ENCODE measurements at places on chromosomes 12 and 14. TPM values are rescaled to one million over a fixed set of nuclear protein-coding genes. Genes with fewer than 3 reads are reported as not detected.

GRCh38 chr12:106308121-106308520, 5.6 kb downstream of the TCP11L2 start:
- no peaks in the 10 kb centered on the region for H3K36me3 ChIP-seq
- H3K4me3 ChIP-seq = no peak overlapping the region
- H3K4me1 ChIP-seq = peaks cover 76% of the 10 kb centered on the region
- DNase-seq = no peak
- no peaks in the 10 kb centered on the region for H3K27me3 ChIP-seq

DNA sequence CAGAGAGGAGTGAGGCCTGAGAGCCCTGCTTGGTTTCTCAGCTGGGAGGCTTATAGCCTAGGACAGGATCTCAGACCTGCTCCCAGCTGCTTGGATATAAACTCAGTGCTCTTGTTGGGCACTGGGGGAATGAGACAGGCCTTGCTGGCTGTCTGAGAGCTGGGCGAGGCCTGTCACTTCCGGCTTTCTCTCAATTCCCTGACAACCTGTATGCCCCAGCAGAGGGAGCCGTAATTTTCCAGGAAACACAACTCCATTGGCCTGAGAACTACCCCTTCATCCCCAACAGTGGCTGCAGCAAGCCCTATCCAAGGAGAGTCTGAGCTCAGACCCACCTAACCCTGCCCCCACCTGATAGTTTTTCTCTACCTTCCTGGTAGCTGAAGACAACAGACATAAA, 258.3 kb upstream of the STXBP6 start:
- H3K27ac ChIP-seq = no peak overlapping the region
- DNase-seq = no peak
- no peaks in the 10 kb centered on the region for H3K36me3 ChIP-seq
- no peaks in the 10 kb centered on the region for H3K27me3 ChIP-seq
- H3K4me1 ChIP-seq = no peaks in the 10 kb centered on the region

DNA sequence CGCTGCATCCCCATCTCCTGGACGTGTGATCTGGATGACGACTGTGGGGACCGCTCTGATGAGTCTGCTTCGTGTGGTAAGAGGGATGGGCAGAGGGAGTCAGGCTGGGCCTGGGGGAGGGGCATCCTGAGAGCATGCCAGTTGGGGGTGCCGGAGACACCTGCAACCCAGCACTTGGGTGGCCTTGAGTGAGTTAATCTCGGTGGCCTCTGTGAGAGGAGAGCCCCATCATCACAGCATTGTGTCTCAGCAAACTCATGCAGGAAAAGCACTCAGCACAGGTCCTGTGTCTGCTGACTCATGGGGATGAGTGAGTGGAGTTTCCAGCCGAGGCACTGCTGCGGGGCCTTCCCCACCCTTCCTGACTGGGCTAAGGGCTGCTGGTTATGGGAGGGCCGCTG, 19.6 kb upstream of the LRP1-AS start:
- no peaks in the 10 kb centered on the region for H3K27me3 ChIP-seq
- peaks cover 13% of the 10 kb centered on the region for H3K4me1 ChIP-seq
- H3K36me3 ChIP-seq = no peaks in the 10 kb centered on the region
- peak overlapping the region; percentile 76 for H3K27ac ChIP-seq
- H3K4me3 ChIP-seq = no peak overlapping the region

DNA sequence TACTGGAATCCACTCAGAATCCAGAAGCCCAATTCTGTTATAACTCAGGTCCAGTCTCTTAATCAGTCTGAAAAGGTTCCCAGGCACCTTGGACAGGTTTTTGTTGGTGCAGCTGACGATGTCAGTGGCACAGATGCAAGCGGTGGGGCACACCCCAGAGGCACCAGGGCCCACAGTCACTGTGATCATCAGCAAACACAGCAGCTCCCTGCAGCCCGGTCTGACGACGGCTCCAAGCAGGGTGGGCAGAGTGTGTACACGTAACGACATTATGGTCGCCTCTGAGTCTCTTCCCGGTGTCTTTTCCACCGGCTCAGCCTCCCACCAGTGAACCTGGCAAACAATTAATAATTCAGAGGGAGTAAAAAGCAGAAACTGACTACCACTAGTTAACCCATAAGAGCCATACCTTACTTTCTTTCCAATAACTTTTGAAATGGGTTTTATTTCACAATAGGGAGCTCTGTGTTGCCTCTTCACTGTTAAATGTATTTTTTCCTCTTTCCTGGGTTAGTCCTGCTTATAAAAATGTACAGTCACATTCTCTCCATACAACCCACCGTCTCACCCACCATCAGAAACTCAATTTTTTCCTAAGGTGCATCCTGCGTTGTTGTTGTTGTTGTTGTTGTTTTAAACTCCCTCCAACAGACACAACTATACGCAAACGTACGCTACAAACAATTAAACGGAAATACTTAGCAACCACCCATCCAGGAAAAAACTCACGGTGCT, 521 bp upstream of the PCED1B start:
- H3K4me3 ChIP-seq = peak overlapping the region; percentile 96
- H3K4me1 ChIP-seq = peaks cover 67% of the 10 kb centered on the region
- H3K36me3 ChIP-seq = peaks cover 40% of the 10 kb centered on the region
- DNase-seq = peak; percentile 68
- peak overlapping the region; percentile 96 for H3K27ac ChIP-seq
- no peaks in the 10 kb centered on the region for H3K27me3 ChIP-seq

LMO3 gene
- not detected for total RNA-seq

TUNAR gene
- not detected for total RNA-seq

PUS1 gene
- total RNA-seq = 56.5 TPM

Measured in activated CD4-positive, alpha-beta T cell treated with anti-CD3 and anti-CD28 coated beads for 36 hours (primary cell).